ENCODE measurements at places on chromosomes 7 and 10.

DNA sequence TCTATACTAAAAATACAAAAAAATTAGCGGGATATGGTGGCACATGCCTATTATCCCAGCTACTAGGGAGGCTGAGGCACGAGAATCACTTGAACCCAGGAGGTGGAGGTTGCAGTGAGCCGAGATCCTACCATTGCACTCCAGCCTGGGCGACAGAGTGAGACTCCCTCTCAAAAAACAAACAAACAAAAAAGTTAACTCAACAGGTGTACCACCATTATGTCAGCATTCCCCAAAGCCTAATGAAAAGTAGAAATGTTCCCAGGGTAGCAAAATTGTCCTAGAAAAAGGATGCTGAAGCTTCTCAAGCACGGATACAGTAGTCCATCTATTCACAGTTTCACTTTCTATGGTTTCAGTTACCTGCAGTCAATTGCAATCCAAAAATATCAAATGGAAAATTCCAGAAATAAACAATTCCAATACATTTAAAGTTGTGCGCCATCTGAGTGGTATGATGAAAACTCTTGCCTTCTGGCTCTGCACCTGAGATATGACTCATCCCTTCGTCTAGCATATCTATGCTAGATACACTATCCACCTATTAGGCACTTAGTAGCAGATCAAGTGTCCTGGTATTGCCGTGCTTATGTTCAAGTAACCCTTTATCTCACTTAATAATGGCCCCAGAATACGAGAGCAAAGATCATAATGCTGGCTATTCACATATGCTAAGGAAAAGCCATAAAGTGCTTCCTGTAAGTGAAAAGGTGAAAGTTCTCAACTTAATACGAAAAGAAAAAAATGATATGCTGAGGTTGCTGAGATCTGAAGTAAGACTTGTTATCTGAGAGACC lies 37.2 kb upstream of the SLC35G1 start:
- DNase-seq = no peak

GRCh38 chr7:2646336-2646679 lies 14.5 kb downstream of the TTYH3 start:
- no peak for DNase-seq

- DNase-seq = no peak
Measured at GRCh38 chr10:32985775-32986350, 27.8 kb upstream of the ITGB1 start.

GRCh38 chr10:124573726-124574455 lies 112.3 kb downstream of the LHPP start:
- DNase-seq = no peak

DNA sequence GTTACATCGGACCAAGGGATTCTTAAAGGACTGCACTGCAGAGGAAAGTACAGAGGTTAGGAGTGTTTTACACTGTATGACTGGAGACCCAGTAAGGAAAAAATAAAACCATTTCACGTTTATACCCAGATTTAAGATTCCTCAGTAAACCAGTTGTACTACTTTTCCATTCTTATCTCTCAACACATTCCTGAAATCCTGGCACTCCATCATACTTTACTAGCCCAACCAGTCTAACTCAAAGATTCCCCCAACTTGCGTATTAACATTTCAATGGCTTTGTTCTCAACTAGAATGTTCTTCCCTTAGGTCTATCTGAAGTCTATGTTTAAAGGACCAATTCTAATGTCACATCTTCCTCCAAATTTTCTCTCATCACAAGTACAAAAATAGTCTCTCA lies 8.0 kb downstream of the CCDC186 start:
- no peak for DNase-seq

- no peak for DNase-seq
Measured at GRCh38 chr10:29859521-29860130, 199.8 kb downstream of the JCAD start.

DNA sequence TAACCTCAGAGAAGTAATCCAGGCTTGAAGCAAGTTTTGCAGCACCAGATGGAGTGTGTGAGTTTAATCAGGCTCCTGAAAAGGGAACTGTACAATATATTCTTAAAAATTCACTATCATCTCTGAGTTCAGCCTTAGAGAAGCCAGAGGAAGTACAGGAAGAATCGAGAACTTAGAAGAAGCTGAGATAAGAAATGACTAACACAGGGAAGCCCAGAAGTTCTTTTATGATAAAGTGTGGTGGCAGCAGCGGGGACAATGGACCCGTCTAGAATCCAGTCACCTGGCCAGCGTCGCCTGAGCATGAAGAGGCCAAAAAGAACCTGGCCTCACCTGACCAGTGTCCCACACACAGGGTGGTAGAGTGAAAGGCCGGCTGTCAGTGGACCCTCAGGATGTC lies 161.0 kb downstream of the USP6NL start:
- DNase-seq = no peak

- no peak for DNase-seq
Measured at GRCh38 chr7:33050535-33051318, 11.8 kb downstream of the NT5C3A start.

GRCh38 chr10:17113346-17113745 lies 16.3 kb downstream of the CUBN start:
- DNase-seq = no peak

GRCh38 chr10:75540981-75541380 lies 109.6 kb downstream of the LRMDA start:
- DNase-seq = no peak

- DNase-seq = no peak
Measured at GRCh38 chr10:44742248-44742647, 168.9 kb upstream of the TMEM72 start.

GRCh38 chr7:80635533-80635932 lies 2.9 kb upstream of the CD36 start:
- no peak for DNase-seq
